ENCODE measurements at places on chromosomes 1 and 21.

- DNase-seq, result no peak
Measured at GRCh38 chr1:13706046-13706445, 6.1 kb downstream of the PRDM2 start.

DNA sequence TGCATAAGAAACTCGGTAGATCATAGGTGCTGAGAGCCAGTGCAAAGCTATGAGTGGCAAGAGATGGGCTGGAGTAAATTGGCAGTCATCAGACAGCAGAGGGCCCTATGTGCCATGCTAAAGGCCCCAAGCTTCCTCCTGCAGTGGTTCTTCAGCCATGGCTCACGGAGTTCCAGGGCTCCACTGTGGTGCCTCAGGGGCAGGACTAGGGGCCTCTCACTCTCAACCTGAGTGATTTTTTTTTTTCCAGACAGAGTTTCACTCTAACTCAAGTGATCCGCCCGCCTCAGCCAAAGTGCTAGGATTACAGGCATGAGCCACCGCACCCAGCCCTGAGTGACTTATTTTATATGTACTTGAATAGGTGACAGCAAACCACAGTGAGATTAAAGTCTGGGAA is 10.4 kb upstream of the GJA8 start:
- peak; percentile 46 for DNase-seq

DNA sequence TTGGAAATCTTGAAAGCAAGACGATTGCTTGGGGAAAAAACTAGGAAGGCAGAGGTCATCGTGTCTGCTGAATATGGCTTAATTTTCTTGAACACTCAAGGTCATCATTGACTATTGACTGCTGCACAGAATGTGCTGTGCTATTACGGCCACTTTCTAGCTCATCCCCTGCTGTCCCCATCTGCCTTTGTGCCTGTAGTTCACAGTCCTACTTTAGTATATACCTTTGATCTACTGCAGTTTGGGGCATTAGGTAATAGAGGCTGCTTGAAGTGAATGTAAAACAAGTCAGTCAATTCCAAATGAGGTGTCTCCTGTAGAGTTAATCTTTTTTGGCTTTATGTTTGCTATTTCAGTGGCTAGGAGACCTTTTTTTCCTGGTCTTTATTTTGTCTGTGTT is 8.3 kb downstream of the RAB4A start:
- no peak for DNase-seq

DNA sequence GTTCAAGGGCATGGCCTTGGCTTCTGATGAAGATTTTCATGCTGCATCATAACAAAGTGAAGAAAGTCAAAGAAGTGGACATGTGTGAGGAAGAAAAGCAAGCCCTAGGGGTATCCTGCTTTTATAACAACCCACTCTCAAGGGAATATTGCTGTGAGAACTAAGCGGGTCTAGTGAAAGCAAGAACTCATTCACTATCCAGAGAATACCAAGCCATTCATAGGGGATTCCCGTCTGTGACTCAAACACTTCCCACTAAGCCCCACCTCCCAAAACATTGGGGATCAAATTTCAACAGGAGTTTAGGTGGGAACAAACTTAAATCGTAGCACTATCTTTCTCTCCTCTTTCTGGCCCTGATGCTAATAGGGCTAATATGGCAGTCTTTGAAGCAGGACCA is 98.5 kb upstream of the CTTNBP2NL start:
- DNase-seq, result no peak

GRCh38 chr1:18583326-18583941 is 47.2 kb upstream of the PAX7 start:
- DNase-seq, result peak; percentile 58

DNA sequence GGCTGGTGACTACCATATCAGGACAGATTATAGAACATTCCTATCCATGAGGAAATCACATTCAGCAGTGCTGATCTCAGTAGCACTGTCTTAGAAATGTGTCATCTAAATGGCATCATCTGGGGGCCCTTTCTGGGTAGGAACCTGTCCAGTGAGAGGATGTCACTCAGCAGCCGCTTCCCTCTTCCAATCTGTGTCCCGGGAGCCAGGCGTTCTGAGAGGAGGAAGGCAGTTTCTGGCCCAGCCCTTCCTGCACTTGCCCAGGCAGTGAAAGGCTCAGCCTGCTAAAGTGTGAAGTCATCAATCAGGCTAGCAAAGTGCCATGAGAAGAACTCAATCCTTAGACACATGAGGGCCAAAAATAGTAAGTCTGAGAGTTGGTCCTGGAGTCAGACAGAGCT is 25.6 kb downstream of the RAB4A start:
- DNase-seq, result no peak

DNA sequence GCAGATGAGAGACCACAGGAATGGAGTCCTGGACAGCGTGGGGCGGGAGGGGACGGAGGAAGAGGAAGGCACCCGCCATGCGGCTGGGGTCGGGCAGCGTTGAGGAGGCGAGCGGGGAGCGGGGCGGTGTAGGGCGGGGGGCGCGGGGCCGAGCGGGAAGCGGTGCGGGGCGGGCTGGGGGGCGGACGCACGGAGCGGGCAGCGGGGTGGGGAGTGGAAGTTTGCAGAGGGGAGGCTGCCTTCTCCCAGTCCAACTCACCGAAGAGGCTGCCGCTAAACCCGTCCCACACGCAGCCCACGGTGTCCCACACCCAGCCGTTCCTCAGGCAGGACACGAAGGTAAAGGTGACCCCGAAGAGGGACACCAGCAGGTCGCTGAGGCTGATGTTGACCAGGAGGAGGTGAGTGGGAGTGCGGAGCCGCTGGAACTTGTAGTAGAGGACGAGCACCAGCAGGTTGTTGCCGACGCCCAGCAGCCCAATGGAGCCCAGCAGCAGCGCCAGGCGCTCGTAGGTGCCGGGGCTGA is 483 bp downstream of the CHML start:
- DNase-seq, result peak; percentile 36

- peak; percentile 67 for DNase-seq
Measured at GRCh38 chr1:234722904-234723720, 113.1 kb upstream of the IRF2BP2 start.

DNA sequence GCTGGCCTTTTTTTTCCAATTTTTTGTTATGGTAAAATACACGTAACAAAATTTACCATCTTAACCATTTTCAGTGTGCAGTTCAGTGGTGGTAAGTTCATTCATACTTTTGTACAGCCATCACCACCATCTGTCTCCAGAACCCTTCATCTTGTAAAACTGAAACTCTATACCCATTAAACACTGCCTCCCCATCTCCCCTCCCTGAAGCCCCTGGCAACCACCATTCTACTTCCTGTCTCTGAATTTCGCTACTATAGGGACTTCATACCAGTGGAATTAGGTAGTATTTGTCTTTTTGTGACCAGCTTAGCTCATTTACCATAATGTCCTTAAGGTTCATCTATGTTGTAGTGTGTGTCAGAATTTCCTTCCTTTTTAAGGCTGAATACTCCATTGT is 8.7 kb downstream of the PKNOX1 start:
- DNase-seq, result no peak

DNA sequence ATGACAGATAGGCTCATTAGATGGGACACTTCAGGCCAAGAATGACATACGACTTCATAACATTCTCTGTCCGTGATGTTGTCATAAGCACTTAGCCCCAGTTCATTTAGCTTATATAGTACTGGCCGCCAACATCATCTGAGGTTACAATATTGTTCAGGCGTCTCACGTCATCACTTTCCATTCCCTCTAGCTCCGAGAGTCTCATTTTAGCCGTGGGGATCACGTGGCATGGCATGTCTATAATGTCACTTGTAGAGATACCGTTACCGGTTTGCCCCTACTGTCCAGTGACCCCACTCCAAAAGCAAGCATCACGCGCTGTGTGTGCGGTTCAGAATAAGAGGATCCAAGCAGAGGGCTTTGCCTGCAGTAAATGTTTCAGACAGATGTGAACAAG is 34.6 kb upstream of the HEATR1 start:
- DNase-seq, result no peak

DNA sequence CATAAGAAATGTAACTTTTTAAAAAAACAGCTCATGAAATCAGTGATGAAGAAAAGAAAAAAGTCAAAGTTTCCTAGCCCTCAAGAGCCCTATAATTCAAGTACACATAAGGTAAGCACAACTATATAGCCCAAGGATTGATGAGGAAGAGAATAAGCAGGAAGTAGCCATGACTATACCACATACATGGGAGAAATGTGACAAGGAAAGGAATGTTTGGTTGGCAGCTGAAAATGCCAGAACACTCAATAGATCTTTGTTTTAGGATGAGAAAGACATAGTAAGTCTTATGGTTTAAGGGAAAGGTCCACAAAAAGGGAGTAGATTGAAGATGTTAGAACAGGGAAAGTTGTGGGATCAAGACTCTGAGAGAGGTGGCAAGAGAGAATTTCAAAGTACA is 5.7 kb downstream of the DOCK7 start:
- DNase-seq, result no peak

GRCh38 chr1:59085101-59085500 is 211.8 kb upstream of the FGGY start:
- DNase-seq, result no peak

- no peak for DNase-seq
Measured at GRCh38 chr1:32150847-32151246, 28.6 kb upstream of the TXLNA start.

DNA sequence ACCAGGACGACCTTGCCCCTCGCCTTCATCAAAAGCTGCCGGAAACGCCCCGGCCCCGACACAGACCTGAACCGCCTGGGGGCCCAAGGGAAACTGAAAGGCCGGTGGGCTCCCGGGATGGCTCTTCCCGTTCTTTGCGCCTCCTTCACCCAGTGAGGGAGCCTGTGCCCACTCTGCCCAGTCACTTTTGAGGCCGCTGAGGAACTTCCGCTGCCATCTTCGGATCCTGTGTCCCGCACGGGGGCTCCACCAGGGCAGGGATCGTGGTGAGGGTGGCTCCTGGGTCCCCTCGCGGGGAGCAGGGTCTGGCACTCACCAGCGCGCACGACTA is 104.0 kb downstream of the PPIAL4G start:
- DNase-seq, result no peak

DNA sequence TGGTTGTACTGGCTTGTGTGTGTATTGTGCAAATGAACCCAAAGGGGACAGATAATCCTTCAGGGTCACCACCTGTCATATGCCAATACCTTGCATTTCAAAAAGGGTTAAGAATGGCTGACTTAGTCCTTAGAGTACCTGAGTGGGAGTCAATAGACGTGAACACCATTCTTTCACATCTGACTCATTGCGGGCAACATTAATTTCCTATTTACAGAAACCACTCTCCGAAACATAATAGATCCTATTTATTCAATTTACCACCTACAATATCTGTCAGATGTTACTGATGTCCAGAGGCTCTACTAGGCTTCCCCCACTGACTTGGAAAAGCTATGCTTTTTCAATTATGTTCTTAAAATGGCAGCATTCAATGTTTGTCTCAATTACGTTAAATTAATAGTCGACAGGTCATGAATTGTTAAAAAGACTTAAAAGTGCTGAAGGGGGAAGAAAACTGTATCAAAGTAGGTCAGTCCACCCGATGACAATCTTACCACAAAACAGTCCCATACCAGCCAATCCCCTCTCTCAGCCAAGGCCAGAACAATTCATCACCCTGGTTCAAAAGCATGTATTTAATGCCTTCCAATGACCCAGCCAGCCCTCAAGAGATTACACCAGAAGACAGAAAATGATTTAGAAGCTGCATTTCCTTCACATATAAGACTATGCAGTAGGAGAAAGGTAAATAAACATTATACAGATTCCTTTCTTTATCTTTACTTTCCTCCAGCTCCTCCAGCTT is 48.6 kb upstream of the PLA2G2C start:
- no peak for DNase-seq

GRCh38 chr1:45922374-45922773 is 119.0 kb downstream of the MAST2 start:
- DNase-seq, result no peak

DNA sequence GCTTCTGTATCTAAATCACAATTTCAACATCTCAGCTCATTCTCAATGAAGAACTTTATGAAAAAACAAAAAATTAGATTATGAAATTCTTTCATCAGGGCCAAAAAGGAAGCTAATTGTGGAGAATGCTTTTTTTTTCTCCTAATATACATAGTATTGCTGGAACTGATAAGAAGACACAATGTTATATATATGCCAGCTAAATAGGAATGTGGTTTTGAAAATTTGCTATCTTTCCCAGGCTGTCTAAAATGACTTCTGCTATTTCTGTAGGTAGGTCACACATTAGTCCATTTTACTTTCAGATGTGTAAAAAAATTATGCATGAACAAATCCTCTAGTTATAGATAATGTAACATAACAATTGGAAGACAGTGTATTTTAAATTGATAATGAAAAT is 732.9 kb downstream of the RWDD3 start:
- DNase-seq, result no peak

GRCh38 chr1:172537366-172537765 is 4.4 kb downstream of the SUCO start:
- DNase-seq, result no peak

DNA sequence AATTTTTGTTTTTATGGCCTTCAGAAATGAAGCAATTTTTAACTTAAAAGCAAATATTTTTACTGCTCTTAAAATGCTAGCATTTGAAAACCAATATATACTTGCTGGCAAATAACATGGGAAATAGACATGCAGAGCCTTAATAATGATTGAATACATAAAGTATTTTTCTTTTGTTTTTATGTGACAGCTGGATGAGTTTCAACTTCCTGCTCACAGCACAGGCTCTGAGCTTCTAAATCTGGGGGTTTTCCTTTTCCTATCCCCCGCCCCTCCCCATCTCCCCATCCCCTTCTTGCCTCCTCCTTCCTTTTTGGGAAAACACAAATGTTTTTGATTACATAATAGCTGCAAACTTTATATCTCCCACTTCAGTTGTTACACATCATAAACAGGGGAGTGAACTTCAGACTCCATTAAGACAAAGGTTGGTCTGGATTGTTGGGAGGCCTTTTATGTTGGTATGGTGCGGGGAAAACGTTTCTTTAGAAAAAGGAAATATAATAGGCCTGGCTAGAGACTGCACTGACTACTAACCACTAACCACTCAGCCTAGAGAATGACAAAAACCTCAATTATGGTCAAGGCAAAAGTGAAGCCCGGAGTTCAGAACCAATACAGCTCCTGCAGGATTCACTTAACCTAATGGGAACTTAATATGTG is 116.1 kb upstream of the GORAB start:
- no peak for DNase-seq

DNA sequence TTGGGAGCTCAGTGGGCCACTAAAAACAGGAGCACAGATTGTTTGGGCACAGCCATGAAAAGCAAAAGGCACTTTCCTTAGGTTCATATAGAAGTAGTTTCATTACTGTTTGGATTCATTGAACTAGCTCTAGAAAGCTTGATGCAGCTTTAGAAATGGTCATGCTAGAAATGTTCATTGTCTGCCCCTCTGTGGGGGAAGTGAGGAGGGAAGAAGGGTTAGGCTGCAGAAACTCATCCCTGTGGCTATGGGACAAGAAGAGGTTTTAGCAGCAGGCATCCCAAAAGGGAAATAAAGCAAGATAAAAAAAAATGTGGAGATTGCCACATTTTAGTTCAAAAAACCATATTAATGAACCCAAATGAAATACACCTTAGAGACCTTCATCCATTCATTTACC is 359.6 kb upstream of the PTBP2 start:
- no peak for DNase-seq
